ENCODE measurements at places on chromosomes 11 and 22.
A peak's percentile ranks its signal among the peaks of the same experiment; 100 is the strongest.

DNA sequence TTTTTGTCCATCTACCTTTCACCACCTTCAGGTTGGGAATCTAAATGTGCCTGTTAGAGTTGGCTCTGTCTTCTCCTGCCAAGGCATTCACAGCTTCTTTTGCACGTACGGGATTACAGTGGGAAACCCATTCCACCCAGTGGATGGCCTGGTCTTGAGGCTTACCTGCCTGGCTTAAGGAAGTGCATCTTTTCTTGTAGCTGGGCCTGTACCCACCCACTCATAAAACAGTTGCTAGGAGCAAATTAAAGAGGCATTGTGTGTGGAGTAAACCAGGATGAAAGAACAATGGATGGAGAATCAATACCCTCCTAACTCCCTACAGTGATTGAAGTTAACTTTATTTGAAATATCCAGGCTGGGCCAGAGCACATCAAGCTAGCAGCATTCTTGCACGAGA, 71.6 kb downstream of the TEAD1 start:
- no peak for DNase-seq

DNA sequence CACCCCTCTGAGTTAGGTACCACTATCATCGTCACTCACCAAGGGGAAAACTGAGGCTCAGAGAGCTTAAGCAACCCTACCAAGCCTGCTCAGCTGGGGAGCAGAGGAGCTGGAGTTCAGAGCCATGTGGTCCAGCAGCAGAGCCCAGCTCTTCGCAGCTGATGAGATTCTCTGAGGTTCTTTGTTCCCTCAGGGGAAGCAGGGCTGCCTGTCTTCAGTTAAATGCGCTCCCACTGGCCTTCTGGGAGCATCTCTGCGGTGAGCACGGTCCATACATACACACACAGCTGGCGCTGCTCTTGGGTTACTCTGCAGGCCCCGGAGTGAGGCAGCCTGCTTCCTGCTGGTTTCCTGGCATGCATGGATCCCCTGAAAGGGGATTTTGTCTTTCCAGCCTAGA, 5.2 kb upstream of the PTGDR2 start:
- DNase-seq = no peak

GRCh38 chr22:23743303-23743705, 7.6 kb downstream of the ZNF70 start:
- DNase-seq = no peak

DNA sequence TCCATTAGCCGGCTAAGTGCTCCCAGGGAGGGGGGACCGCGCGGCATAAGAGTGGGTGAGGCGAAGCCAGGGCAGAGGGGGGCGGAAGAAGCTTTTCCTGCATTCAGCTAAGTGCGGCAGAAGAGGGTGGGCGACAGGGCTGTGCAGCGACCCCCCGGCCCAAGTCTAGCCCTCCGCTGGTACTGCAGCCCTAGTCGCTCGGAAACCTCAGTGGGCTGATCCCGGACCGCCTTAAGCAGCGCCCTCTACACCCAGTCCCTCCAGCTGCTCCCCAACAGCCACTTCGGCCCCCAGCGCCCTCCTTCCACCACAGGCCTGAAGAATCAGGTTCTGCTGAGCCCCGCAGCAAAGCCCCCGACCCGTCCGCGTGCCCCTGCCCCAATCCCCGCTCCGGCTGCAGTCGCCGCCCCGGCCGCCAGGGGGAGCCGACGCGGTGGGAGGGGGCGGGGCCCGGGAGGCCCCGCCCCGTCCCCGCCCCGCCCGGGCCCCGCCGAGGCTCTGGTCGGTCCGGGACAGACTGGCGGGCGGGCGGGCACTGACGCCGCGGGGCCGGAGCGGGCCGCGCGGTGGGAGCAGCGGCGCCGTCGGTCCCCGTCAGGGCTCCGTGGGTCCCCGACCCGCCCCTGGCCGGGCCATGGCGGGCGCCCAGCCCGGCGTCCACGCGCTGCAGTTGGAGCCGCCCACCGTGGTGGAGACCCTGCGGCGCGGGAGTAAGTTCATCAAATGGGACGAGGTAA, at the start of gene PLCB3:
PLCB3 (plus strand) TSS at position 515 of the 737 bp plus-strand sequence; CDS start at position 635, 120 bp downstream.
- peak; percentile 54 for DNase-seq

GRCh38 chr11:57901278-57901677, 122.4 kb upstream of the OR9Q1 start:
- no peak for DNase-seq

GRCh38 chr11:1757861-1758610, 5.7 kb downstream of the CTSD start:
- no peak for DNase-seq

- DNase-seq = no peak
These were observed 232.2 kb downstream of the FAM76B start for GRCh38 chr11:95557376-95557775.

DNA sequence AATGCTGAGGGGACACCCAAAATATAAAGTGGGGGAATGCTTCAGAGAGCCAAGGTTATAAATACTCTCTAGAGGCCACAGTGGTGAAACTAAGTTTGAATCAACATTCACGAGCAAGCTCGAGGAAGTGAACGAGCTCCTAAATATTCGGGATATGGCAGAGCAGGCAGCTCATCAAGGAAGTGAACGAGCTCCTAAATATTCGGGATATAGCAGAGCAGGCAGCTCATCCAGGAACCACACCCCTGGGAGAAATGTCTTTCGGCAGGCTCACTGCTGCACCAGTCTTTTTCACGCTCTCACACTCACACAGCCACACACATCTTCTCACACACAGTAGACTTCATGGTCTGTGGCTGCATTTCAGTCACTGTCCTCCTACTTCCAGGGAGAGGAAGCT, 787.5 kb downstream of the OPCML start:
- DNase-seq = peak; percentile 93

- DNase-seq = no peak
These were observed 91.7 kb upstream of the OR4B1 start for GRCh38 chr11:48124880-48125279.

DNA sequence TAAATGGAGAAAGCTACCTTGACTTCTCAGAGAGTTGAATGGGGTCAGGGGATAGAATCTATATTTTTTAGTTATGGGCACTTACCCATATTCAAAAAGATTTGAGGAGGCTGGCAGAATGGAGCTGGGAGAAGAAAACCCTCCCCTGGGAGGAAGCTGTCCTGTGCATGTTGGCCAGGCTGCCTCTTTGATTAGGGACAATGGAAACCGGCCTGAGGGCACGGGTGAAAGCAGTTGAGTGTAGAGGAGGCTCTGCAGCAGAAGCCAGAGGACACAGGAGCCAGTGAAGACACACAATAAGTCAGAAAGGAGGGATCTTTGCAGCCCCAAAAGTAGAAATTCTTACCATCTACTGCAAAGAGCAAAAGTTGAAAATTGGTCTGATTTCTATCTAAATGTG, 66.6 kb upstream of the B3GAT1 start:
- DNase-seq = no peak

- DNase-seq = no peak
These were observed 43.5 kb downstream of the DBX1 start for GRCh38 chr11:20116825-20117224.

- DNase-seq = peak; percentile 83
These were observed 345.0 kb downstream of the TBC1D22A start for GRCh38 chr22:47107431-47107830.

DNA sequence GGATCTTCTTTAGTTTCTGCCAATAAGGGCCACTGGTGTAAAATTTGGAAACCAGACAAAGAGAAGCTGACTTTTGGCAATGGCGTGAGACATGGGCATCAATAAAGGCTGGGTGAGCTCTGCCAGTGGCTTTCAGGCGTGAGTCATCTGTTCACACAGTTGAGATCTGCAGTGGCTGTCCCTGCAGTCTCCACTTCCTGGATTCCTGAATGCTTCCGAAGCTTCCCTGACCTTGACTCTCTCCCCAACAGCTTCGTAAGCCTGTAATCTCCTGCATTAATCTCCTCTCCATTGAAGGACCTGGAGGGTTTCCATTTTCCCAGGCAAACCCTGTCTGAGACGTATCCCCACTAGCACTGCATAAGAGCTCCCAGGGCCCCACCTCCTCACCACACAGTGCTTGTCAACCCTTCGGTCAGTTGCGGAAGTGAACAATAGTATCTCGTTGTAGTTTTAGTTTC, 574.7 kb downstream of the TBC1D22A start:
- DNase-seq = peak; percentile 79

DNA sequence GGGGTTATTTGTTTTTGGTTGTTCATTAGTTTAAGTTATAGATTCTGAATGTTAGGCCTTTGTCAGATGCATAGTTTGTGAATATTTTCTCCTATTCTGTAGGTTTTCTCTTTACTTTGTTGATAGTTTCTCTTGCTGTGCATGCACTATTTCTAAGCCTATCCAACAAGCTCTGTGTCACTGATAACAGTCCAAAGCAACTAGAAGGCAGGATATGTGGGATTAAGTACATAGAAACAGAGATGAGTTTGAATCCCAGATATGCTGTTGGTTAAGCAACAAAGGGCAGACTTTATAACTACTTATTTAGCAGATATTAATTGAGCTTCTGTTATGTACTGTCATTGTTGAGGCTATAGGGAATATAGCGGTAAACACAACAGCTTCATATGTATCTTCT, 390.4 kb downstream of the INSC start:
- no peak for DNase-seq

DNA sequence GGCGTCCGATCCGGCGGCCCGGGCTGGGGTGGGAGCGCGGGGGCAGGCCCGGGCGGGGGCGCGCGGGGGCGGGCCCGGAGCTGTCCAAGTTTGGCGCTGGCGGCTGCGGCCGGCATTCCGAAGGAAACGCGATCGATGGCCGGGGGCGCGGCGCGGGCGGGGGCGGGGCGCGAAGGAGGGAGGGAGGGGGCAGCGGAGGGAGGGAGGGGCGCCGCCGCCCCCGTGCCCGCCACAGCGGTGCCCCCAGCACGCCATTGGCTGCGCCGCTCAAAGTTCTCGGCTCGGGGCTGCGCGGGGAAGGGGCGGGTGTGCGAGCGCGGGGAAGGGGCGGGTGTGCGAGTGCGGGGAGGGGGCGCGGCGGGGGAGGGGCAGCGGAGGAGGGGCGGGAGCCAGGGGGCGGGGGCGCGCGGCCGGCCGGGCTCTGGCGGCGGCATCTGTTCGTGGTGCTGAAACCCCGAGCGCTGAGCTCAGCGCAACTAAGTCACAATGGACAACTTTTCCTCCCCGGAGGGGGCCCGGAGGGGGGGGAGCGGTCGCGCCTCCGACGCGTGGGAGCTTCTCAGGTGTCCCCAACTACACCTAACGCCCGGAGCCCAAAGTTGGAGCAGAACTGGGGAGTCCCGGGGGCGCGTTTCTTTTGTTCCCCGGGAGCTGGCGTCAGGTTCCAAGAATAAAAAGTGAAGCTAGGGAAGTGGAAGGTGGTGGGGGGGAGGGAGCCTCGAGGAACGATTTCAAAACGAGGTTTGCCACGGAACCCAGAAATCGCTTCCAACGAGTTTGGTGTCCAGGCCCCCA, 2.2 kb downstream of the PHF21B start:
- peak; percentile 21 for DNase-seq

DNA sequence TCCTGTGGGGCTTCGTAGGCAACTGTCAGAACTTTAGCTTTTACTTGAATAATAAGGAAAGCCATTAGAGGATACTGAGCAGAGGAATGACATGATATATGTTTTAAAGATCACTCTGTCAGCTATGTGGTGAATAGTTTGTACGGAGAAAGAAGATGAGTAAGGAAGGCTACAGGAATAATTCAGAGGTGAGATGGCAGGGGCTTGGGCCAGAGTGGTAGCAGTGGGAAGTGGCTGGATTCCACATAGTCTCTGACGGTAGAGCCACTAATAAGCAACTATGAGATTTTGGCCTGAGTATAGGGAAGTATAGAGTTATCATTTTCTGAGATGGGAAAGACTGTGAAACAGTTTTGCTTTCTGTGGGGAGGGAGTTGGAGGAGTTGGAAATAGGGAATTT, 93.9 kb upstream of the MTMR2 start:
- DNase-seq = peak; percentile 59

DNA sequence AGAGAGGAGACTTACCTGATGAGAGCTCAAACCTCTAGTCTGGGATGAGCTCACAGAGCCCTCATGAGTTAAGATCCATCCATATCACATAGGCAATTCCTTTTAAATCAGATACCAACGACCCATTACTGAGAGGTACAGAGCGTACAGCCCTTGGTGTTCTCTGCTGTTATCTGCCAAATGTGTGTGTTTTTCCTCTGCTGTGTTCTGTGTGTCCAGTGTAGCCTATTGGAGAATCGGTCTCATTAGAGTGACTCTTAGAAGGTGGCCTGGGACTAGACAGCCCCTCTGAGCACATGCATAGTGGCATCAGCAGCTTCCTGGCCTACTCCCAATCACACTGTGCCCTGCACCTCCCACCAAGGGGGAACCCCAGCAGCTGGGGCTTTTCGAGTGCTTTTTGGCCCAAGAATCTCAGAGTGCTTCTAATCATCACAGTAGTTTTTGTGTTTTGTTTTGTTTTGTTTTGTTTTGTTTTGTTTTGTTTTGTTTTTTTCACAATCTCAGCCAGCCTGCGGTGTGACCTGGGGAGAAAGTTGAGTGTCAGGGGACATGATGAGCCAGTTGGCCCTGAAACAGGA, 25.4 kb downstream of the TP53AIP1 start:
- no peak for DNase-seq

DNA sequence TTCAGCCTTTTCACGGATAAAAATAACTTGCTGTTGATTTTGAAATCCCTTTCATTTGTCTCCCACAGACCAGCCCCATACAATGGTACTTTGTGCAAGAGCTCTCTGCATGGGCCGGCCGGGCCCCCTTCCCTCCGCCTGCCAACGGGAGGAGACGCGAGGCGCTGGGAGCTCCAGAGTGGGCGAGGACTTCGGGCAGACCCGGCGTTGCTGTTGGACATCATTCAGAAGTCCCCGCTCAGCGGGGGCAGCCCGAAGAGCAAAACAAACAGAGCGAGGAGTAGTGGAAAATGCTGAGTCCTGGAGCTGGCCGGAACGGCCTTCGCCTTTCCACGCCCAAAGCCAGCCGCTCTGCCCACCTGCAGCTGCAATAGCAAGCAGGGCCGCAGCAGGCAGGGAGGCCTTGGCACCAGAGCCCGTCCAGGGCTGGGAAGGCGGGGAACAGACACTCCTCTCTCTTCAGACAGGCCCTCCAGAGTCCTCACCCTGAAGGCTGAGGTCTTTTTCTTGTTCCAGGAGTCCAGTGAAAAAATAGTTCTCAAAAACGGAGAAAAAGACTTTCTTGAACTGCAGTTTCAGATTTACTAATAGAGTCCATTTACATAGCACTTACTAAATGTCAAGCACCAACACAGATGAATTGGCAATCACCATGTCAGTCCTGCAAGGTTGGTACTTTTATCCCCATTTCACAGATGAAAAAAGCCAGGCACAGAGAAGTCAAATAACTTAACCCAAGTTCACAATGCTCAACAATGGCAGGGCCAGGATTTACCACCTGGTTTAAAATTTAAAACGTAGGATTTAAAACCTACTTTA, 135.5 kb downstream of the ETS1 start:
- DNase-seq = no peak

GRCh38 chr11:117606211-117606610, 190.8 kb downstream of the DSCAML1 start:
- DNase-seq = no peak
